ENCODE measurements at places on chromosomes 6 and 20. TPM values are rescaled to one million over a fixed set of nuclear protein-coding genes. Genes with fewer than 3 reads are reported as not detected.

The OVOL2 gene
- not detected for total RNA-seq

The SLC26A8 gene
- total RNA-seq: not detected

The SLPI gene
- total RNA-seq: not detected

The IL17A gene
- total RNA-seq: not detected

The TREM2 gene
- total RNA-seq: not detected

The LY6G6D gene
- not detected for total RNA-seq

The ATF6B gene
- total RNA-seq: 19.3 TPM

The CLIC5 gene
- 0.16 TPM for total RNA-seq

The NPBWR2 gene
- total RNA-seq: not detected

The HDGFL1 gene
- total RNA-seq: not detected

The TCP11 gene
- total RNA-seq: 1.1 TPM

The CRYBG1 gene
- total RNA-seq: 40.4 TPM

The KCNK5 gene
- total RNA-seq: not detected

The FLRT3 gene
- total RNA-seq: 2.8 TPM

The ENPP5 gene
- total RNA-seq: 0.65 TPM

The POPDC3 gene
- total RNA-seq: 50.3 TPM

The EFCAB8 gene
- under 0.01 TPM for total RNA-seq

Data from hair follicle dermal papilla cell (primary cell).